ENCODE measurements at places on chromosomes 13 and 19.

- no peak for DNase-seq
These were observed 6.8 kb upstream of the LRFN1 start for GRCh38 chr19:39327363-39328045.

DNA sequence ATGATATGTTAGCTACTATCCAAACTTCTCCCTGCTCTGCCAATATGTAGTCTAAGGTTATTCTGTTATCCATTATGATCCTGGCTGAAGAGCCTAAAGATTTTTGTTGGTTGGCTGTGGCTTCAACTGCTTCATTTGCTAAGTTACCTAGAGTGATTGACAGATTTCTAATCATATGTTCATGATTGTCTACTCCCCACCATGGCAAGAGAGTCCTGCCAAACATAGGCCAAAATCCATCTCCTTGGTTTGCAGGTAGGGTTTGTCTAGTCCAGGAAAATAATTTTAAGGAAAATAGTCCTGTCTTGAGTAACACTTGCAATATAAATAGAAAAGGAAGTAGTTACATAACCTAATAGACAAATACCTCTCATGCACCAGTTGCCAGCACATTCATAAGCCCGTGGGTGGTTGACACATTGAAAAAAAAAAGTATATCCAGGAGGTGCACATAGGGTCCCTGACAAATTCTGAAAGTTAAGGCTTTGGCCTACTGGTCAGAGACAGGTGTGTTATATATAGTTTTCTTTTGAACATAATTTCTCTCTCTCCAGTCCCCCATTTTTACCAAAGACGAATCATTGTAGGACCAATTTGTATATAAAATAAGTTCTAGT, 5.4 kb upstream of the CBY2 start:
- DNase-seq = peak; percentile 42

- DNase-seq = no peak
These were observed 3.7 kb downstream of the UBA2 start for GRCh38 chr19:34431681-34432402.

GRCh38 chr19:55196803-55197202, 12.5 kb downstream of the PTPRH start:
- peak; percentile 38 for DNase-seq

- no peak for DNase-seq
These were observed 671.6 kb downstream of the DIAPH3 start for GRCh38 chr13:59492030-59492636.

DNA sequence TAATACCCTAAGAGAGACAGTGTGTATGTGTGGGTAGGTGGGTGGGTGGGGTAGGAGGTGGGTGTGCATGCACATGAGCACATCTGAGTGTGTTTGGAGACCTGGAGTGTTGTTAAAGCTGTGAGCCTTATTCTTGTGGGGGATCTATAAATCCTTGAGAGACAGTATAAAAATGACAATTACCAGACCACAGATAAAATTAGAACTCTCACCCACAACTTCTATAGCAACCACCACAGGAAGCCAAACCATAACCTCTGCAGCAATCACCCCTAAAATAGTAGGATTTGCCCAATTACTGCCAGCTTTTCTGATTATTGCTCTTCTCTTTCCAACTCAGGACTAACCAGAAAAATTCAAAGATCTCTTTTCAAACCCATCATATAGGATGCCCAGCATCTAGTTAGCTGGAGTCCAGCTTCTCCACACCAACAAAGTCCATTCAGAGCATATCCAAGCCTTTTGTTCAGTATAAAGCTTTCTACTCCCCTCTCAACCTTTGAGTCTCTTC, 93.4 kb upstream of the SLITRK1 start:
- DNase-seq = no peak

- DNase-seq = no peak
These were observed 1.7 kb downstream of the TPRX2 start for GRCh38 chr19:47860602-47861297.

DNA sequence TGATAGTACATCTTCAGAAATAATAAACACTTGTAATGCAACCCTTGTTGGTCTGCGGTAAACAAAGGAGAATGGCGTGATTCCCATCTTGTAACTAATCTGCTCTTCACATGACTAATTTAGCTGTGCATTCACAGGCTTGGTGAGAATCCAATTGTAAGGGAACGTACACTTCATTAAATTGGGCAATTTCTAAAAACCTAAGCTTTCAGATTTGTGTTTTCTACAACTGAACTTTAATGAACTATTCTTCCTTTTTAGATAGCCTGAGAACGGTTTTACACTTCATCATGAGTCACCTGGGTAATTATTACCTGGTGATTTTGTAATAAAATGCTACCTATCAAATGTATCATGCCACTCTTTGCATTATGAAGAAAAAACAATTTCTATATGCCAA, 306.9 kb downstream of the KLF5 start:
- no peak for DNase-seq

- no peak for DNase-seq
These were observed 76.6 kb downstream of the TSHZ3 start for GRCh38 chr19:31272583-31273106.

DNA sequence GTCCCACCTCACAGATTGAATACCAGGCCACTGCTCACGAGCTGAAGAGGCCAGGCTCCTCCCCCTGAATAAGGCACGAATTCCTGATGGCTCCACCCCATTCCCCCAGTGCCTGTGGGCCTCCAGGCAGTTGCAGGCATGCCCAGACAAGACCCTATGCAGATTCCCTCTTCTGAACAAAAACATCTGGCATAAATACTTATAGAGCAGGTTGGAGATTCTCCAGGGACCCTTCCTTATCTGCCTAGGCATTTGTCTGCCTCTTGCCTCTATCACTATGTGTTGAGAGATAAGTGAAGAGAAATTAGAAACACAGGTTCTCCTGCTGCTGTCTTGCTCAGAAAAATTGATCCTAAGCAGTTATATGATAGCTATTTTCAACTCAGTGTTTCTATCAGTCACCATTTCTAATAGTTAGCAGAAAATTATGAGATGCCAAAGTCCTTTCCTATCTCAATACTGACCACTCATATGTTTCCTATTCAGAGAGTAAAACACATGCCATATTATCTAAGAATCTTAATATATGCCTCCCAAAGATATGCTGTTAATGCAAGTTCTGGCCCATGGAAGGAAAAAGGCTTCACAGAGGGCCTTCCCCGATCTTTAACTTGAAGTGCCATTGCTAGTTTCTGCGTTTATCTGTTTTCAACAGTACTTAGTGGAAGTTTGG, 364.0 kb downstream of the KCTD12 start:
- no peak for DNase-seq

DNA sequence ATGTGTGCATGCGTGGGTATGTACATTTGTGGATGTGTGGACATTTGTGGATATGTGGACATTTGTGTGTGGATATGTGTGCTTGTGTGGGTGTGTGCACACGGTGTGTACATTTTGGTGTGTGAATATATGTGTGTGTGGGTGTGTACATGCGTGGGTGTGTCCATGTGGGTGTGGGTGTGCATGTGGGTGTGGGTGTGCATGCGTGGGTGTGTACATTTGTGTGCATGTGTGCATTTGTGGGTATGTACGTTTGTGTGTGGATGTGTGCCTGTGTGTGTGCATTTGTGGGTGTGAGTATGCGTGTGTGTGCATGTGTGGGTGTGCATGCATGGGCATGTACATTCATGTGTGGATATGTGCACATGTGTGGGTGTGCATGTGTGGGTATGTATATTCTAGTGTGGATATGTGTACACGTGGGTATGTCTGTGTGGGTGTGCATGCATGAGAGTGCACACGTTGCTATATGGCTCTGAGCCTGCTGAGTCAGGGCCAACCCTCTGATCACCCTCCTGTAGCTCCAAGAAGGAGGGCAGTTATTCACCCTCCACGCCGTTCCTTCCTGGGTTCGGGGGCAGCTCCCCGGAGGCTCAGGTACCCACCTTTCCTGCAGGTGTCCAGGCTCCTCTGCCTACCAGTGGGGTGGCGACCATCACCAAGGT, 20.3 kb downstream of the COMP start:
- DNase-seq = no peak

DNA sequence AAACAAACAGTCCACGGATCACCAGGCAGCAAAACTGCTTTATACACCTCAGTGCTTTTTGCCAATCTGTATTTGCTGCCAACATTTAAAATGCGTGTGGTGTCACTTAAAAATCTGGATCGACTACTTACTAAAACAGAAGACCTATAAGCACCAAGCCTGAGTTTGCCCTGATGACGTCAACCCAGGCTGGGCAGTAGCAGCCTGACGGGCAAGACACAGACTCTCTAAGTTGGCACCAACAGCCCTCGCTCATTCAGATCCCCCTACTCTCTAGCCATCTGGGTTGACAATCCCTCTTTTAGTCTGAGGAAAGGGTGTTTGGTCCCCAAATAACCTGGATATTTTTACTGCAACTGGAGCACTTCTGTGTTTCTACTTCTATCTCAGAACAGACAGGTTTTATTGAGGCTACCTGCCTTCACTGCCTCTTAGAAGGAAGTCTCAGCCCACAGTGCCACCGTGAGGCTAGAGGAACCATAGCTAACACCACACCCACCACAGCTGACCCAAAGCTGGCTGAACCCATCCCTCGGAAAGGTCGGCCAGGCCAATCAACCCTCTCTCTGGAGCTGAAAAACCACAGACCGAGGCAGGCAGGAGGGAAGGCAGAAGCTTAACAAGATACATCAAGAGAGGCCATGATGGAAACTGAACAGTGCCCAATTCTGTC, 6.9 kb downstream of the SUGP2 start:
- peak; percentile 30 for DNase-seq

GRCh38 chr13:20953245-20953931, 50.8 kb upstream of the XPO4 start:
- no peak for DNase-seq

All from NB4 (cell line).